ENCODE measurements at places on chromosomes 12 and 14. TPM values are rescaled to one million over a fixed set of nuclear protein-coding genes. Genes with fewer than 3 reads are reported as not detected.
A peak's percentile ranks its signal among the peaks of the same experiment; 100 is the strongest.

- no peak for DNase-seq
Observed at GRCh38 chr12:42631513-42631912, 42.0 kb upstream of the PRICKLE1 start.

RASSF9 gene
- total RNA-seq: 4.9 TPM

DNA sequence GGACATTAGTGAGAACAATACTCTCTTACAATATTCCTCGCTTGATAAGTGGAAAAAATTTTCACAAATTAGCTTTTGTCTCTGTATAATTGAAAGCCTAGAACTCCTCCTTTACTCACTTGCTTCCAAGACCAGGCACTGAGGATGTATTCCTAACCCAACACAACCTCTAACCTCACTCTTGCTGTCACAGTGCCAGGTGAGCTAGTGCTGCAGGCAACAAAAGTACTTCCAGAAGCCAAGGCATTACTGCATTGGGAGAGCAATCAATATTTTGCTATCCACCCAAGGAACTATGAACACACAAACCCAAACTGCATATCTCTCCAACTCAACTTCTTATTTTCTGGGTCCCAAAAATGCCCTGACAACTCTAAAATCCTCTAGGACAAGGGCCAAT lies 1081.0 kb downstream of the VRK1 start:
- DNase-seq: peak; percentile 55

RNF41 gene
- total RNA-seq: 36.2 TPM

DNA sequence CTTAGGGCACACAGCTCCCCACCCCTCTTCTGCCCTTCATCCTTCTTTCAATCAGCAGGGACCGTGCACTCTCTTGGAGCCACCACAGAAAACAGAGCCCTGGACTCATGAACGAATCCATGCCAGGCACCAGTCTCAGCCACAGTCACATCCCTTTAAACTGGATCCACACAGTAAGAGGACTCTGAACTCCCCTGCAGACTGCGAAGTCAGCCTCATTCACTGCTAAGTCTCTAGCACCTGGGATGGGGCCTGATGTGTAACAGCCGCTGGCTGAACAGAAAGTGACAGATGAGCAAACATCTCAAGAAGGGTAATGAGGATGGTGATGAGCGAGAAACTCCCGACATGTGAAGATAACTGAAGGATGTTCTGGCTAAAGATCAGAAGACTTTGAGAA lies 45.8 kb upstream of the IQSEC3 start:
- DNase-seq: no peak

DBX2 gene
- 0.10 TPM for total RNA-seq

GRCh38 chr12:97306147-97306546 lies 156.5 kb upstream of the RMST start:
- no peak for DNase-seq

DNA sequence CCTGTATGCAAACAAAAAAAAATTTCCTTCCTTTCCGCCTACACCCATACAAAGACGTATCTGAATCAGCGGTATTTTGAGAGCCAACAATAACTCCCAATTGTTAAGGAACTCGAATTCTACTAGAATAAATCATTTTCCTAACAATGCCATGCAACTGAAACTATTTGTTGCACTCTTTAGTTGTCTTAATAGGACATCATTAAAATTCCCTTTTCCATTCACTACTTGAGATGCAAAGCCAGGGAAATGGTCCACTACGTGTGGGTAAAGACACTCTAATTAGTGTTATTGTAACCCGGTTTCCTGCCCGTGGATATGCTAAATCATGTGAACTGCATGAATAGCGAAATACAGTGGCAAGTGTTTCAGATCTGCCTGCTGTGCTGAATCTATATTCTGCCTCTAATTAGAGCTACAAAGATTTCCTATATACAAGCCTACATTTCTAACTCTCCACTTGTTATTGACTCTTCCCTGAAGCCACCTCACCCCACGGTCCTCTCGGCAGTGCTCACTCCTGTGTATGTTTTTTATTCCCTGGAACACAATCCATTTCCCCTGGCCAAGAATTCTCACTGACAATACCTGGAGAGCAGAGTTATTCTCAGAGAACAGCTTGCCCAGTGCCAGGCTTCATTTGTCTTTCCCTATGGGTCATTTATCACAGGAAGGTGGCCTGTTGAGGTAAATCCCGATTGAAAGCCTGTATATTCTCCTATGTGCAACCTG lies 168.3 kb downstream of the PAWR start:
- DNase-seq: no peak

DNA sequence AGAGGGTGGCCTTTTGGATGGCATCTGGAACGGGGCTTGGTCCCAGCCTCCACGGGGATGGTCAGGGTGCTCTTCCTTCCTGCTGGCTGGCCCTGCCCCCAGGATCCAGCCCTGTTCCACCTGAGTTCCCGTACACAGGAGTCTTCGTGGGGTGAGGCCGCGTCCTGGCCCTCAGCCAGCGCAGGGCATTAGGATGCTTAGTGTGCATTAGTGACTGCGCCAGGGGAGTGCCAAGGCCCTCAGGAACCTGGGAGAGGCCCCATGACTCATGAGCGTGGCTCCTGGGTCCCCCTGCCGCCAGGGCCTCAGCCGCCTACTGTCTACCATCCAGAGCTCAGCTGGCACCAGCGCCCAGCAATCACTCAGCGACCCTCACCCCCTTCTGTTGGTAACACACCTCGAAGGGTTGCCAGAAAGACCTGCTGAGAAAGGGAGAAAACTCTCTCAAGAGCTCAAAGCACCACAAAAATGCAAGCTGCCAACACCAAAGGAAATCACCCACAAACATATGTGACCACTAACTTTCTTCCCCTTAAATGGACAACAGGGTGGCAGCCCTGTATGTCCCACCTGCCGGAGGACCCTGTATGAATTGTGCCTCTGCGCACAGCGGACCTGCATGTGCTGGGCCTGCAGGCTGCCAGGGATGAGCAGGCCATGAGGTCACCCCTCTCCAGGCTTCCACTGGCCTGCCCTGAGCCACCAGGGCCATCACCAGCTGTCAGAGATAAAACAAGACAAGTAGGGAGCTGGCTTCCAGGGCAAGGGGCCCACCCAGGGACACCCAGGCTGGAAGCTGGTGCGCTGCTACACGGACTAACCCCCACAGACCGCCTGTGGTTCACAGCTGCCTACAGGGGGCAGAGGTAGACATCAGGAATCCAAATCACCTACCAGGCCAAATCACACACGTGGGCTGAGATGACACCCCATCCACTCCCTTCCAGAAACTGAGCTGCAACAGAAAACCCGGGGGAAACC lies 28.7 kb downstream of the CCDC85C start:
- DNase-seq: no peak

GRCh38 chr12:131142891-131143657 lies 189.4 kb downstream of the ADGRD1 start:
- DNase-seq: no peak

GRCh38 chr12:40013292-40013691 lies 92.6 kb downstream of the SLC2A13 start:
- no peak for DNase-seq
